ENCODE measurements at places on chromosomes 7 and 10.

DNA sequence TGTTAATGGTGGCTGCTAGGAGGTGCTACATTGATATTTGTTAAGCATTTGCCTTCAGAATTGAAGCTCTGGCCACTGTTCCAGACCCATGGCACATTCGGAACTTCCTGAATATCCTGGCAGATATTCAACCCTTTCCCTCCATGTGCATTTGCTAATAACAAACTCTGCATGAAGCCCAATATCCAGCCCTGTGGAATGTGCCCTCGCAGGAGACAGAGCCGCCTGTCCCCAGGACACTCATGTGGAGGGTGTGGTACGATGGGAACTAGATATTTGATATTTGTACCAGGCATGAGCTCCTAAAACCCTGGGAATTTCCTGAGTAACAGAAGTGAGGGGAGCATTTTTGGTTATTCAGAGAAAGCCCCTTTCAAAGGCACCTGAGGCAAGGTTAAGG, 21.6 kb upstream of the ARHGAP22 start:
- no peak for DNase-seq

DNA sequence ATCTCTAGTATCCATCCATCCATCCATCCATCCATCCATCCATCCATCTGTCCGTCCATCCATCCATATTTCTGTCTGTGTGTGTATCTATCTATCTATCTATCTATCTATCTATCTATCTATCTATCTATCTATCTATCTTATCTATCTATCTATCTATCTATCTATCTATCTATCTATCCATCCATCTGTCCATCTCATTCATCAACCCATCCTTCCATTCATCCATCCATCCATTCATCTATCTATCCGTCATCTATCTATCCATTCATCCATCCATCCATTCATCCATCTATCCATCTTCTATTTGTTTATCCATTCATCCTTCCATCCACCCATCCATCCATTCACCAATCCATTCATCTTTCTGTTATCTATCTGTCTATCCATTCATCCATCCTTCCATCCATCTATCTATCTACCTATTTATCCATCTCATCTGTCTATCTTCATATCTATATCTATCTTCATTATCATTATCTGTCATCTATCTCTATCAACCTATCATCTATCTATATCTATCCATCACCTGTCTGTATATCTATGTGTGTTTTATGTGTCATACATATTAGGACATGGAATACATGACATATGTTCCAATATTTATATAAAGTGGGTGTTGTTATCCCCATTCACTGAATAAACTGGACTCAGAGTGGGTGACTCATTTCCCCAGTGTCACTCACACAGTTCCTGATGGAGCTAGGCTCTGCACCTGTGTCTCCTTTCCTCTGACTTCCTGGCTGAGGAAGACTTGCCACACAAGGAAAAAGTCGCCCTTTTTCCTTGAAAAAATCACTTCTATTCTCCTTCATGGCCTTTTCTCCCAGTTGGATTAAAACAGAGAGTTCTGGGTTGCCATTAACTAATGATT, 200.1 kb downstream of the CCDC3 start:
- DNase-seq: no peak

- DNase-seq: no peak
Observed at GRCh38 chr10:102919246-102919959, 1.3 kb downstream of the CNNM2 start.

DNA sequence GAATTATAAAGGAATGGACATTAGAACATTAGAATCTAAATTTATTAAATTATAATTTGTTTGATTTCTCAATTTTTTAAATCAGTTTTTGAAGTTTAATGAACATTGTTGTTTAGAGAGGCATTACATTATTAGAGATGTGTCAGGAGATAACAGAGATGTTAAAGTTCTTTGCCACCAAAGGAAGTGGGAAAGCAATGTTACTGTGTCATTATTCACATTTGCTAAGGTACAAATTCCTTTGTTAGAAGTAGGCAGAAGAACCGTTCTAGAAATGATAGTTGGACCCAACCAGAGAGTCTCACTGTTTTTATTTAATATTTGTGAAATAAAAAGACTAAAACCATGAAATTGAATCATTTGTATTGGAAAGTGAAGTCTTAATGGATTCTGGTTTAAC, 92.9 kb downstream of the MDFIC start:
- DNase-seq: no peak

GRCh38 chr7:34064519-34065158, 159.3 kb downstream of the BMPER start:
- no peak for DNase-seq

DNA sequence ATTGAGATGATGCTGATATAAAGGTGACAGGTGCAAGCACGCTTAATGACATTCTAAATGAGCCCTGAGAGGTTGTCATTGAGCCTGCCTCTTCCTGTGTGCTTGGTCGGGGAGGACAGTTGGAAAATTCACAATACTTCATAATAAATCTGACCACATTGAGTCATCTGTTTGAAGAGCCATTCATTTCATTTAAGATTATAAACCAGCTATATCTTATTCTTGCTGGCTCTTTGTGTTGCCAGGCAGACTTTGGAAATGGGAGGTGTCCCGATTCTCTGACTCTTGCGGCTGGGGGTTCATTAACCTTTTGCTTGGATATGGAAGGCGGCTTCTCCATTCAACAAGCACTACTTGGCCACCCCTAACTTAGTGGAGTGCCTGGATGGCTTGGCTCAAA, 198.2 kb downstream of the FANK1 start:
- no peak for DNase-seq

- DNase-seq: no peak
Observed at GRCh38 chr10:67259319-67259929, 333.6 kb downstream of the LRRTM3 start.

DNA sequence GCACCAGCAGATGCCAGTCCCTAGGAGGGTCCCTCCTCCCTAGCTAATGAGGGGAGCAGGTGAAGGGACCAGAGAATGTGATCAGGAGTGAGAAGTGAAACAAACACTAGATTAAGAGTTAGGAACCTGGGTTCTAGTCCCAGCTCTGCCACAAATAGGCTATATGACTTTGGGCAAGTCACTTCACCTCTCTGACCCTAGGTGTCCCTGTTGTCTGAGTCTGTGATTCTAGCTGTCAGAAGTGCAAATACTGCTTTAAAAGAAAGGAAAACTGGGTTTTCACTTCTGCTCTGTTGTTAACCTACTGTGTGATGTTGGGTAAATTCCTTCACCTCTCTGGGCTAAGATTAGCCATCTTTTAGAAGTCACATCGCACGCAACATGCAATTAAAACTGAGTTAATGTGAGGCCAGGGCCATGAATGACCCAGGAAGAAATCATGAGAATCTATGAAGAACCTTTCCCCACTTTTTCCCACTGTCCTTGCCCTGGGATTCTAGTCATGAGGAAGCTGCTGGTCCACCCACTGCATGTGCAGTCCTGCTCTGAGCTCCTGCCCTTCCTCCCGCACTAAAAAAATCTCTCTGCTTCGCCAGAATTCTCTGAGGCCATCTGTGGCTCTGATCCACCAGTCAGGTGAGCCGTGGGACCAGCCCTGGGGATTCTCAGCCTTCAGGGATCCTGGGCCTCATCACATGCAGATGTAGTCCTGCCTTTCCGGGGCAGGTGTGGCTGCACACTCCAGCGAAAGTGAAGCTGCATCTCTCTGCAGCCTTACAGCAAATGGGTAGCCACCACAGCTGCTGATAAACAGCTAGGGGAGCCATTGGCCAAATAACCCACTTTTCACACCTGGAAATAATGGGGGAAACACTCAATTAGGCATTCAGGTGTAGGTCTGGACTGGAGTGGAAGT, 181.7 kb downstream of the PLXNA4 start:
- no peak for DNase-seq

DNA sequence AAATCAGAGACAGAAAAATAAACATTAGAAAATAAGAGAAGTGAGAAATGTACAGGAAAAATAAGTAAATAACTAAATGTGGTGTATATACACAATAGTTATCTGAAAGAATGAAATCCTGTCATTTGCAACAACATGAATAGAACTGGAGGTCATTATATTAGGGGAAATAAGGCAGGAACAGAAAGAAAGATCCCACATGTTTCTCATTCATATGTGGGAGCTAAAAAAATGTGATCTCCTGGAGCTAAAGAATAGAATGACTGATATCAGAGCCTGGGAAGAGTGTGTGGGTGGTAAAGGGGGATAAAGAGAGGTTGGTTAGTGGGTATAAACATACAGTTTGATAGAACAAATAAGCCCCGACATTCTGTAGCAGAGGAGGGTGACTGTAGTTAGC, 27.3 kb downstream of the PLXDC2 start:
- DNase-seq: no peak

DNA sequence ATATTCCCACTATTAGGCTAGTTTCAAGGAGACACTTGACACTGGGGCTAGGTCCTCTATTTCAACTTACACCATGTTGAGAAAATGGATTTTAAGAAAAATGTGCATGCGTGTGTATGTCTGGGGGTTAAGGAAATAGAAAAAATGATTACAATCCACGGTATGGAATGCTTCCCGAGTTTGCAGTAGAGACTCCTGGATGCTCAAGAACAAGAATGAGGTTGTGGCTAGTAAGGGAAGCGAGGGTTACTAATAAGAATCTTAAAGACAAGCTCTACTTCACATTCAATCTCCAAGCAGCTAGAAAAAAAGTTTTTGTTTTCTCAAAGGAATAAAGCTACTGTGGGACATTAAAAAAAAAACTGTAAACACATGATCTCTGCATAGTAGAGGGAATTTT, 54.7 kb downstream of the ANK3 start:
- no peak for DNase-seq

DNA sequence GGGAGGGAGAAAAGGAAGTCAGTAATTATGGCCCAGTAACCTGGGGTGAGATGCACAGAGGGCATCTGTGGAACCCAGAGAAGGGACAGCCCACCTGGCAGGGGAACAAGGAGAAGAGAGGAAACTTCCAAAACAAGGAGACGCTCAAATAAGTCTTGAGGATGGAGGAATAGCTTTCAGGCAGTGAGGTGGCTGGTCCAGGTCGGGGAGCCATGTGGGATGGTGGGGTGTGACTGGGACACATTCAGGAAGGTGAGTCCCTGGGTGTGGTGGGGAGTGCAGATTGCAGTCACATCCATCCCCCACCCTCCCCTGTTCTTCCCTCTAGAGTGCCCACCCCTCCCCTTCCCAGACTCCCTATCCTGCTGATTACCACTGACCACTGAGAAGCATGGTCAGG, 175.4 kb downstream of the GRID1 start:
- DNase-seq: no peak

DNA sequence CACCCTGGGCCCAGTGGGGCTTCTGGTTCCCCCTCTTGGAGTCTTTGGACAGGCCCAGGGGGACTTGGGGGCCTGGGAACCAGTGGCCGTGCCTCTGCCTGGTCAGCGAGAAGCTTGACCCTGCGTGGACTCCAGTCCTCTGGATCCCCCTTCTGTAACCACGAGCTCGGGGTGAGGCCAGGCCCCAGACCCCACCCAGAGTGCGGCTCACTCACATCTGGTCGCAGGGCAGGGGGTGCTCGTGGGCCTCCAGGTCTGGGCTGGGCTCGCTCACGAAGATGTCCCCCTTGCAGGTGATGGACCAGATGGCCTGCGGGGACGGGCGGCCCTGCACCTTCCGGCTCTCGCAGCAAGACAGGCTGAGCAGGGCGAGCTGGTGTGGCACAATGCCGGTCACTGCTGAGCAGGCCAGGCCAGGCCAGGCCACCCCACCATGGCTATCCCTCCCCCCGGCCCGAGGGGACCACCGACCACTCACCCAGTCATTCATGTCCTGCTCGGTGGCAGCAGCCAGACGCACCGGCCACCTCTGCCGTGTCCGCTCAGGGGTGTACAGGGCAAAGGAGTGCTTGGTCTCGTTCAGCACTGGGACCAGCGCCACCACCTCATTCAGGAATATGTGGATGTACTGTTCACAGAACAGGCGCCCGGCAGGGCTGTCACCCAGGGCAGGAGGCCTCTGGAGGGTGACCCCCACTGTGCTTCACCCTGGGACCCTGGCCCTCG, 19.7 kb downstream of the BHLHA15 start:
- DNase-seq: no peak

GRCh38 chr10:103789771-103790201, 65.6 kb downstream of the SH3PXD2A start:
- no peak for DNase-seq

DNA sequence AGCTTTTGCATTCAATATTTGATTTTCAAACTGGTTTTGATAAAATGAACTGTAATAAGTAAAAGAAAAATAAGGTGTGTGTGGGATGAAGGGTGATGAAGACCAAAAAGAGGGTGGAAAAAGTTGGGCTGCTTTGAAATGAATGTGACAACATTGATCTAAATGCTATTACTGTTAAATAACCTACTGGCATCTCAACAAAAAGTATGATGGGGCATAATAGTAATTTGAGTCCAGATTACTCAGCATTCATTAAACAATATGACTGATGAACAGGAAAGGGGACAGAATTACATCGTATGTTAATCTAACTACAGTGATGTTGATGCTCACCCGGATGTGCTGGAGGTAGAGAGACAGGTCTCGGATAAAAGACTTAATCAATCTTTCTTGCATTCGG, 112.2 kb downstream of the ABCC2 start:
- DNase-seq: no peak

DNA sequence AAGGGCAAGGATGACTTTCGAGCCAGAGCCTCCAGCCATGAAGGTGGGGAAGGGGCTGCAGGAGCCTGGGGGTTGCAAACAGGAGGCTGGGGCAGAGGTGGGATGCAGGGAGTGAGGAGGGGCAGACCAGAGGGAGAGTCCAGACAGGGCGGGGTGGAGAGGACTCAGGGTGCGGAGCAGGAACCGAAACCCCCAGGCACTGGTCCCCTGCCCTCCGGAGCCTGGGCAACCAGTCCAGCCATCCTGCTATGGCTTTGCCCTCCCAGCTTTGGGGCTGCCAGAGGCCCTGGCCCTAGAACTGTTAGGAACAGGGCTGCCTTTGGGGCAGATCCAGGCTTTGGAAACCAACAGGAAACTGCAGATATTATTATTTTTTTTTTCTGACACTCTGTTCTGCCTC, 24.2 kb downstream of the GHRHR start:
- DNase-seq: no peak

Data from activated CD4-positive, CD25-positive, alpha-beta regulatory T cell treated with anti-CD3 and anti-CD28 coated beads, Interleukin-2, amount 50 U/mL, for 72 hours (primary cell).